Placental pericyte (primary cell): ENCODE measurements at places on chromosomes 11 and 22. TPM values are rescaled to one million over a fixed set of nuclear protein-coding genes. Genes with fewer than 3 reads are reported as not detected.

FGF19 gene
- total RNA-seq: not detected in 2 replicates

KRTAP5-11 gene
- total RNA-seq: not detected in 2 replicates

MRGPRE gene
- total RNA-seq: not detected in 2 replicates

RASSF10 gene
- 0.14 TPM in 1 of 2 replicates, not detected in the other for total RNA-seq

CNTF gene
- 2.4 and 4.9 TPM in 2 replicates for total RNA-seq

RTN4RL2 gene
- under 0.01 TPM in 1 of 2 replicates, not detected in the other for total RNA-seq

CREB3L1 gene
- total RNA-seq: 56.9 and 68.6 TPM in 2 replicates

CRYBA4 gene
- total RNA-seq: not detected in 2 replicates
